ENCODE measurements at places on chromosomes 7 and 10.
A peak's percentile ranks its signal among the peaks of the same experiment; 100 is the strongest.

DNA sequence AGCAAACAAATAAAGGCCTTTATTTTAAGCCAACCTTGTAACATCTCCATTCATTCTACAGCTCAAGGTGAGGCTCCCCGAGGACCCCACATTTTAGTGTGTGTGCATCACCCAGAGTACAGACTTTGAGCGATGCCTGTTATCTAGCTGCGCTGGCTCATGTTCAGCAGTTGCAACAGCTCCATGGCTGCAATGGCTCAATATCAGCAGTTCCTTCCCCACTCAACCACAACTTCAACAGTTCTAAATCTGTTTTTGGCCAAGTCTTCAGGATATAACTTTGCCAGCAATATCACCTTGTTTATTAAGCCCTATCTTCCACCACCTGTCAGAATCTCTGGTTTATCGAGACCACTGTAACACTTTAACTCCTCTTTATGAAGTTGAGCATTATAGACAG lies 95.8 kb downstream of the WNT2 start:
- DNase-seq: no peak

DNA sequence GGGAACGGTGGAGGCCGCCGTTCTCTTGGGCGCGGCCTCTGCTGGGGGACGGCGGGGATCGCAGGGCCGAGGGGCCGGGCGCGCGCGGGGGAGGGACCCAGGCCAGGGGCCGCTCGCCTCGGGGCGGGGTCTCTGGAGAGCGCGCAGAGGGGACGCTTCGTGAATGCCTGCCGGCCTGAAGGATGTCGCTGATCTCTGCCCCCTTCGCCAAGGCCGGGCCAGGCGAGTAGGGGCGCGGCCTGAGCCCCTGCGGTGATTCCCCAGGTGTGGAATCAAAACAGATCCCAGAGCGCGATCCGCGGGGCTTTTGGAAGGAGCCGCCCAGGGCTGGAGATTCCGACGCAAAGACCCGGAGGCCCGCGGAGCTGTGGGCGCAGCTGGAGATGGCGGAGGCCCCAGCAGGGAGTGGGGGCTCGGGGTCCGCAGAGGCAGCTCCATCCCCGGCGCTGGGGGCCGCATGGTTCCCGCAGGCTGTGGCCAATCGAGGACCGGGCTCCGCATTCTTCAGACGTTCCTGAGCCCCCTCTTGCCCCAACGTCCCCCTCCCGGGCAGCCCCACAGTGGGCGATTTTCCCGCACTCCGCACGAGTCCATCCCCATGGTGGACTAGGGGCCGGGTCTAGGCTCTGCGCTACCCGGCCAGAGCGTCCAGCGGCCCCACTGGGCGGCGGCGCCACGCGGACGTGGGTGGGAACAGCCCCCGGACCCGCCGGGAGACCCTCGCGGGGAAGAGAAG lies 166.0 kb downstream of the ACTR3B start:
- DNase-seq: no peak

DNA sequence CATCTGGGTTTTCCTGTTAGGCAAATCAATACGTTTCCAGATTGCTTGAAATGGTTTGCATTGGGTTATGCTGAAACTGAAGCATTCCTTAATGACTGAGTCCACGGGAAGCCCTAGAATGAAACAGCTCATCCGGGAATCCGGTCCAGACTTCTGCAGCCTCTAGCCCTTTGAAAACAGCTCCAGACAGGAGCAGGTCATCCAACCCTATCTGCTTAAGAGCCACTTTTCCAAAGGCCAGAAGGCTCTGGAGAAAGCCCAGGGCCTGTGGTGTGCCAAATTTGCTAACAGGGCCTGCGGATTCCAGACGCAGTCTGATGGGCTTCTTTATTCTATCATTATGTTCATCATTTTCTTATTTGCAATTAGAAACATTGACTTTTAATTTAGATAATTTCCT lies 265.4 kb downstream of the SKIDA1 start:
- no peak for DNase-seq

- no peak for DNase-seq
Observed at GRCh38 chr7:157263156-157263555, 73.6 kb upstream of the DNAJB6 start.

DNA sequence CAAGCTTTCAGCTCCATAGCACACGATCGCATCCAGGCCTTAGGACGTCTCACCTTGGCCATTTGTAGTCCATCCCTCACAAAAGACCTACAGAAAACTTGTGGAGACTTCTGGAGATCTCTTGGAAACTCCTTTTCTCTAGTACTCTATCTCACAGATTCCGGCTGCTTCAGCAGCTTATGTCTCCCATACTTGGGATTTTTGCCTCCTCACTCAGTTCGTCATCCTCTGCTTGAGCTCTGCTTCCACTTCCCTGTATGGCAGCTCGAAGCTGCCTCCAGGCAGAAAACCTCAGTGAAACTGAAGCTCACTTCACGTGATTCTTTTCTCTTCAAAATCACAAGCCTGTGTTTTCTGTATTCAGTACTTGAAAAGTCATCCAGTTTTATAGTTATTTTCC lies 178.7 kb upstream of the GDF10 start:
- DNase-seq: no peak

GRCh38 chr7:19069842-19070241 lies 47.6 kb downstream of the TWIST1 start:
- DNase-seq: peak; percentile 12

- no peak for DNase-seq
Observed at GRCh38 chr10:93548376-93549071, 17.9 kb upstream of the FFAR4 start.

DNA sequence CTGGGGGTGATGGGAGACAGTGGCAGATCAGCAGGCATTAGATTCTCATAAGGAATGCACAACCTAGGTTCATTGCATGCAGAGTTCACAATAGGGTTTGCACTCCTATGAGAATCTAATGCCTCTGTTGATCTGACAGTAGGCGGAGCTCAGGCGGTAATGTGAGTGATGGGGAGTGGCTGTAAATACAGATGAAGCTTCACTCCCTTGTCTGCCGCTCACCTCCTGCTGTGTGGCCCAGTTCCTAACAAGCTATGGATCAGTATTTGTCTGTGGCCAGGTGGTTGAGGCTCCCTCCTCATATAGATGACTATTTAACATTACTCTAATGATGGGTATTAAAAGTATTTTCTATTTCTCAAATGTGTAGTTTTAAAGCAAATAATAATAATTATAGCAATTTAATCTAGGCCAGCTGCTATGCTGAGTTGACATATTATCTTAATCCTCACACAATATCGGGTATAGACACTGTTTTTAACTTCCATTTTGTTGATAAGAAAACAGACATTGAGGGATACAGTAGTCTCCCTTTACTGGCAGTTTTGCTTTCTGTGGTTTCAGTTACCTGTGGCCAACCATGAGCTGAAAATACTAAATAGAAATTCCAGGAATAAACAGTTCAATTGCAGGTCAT lies 39.9 kb downstream of the KIF20B start:
- no peak for DNase-seq

- DNase-seq: no peak
Observed at GRCh38 chr7:46774515-46774914, 807.4 kb downstream of the TNS3 start.

DNA sequence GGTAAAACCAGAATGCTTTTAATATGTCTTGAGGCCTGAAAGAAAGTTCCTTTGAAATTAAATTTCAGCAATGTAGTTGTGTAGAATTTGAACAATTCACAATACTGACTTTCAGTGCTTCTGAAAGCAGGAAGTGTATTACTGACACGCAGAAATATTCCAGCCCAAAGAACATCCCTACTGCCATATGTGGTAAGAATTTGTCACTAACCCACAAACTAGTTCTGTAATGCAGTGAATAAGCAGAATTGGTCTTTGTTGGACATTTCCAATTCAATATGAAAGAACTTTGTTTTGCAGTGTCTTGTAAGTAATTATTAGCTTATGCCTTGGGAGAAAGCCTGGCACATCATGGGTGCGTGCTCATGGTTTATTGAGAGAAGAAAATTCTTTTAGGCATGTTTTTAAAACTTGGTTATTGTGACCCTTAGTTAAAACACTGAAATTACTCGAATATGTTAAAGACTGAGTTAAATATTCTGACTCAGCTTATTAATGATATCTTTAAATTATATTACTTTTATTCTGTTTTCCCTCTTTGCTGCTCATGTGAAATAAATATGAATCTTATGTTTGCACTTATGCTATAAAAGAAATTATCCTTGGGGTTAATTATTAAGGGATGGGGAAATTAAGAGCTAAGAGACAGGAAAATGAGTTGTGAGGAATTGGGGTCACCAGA lies 33.4 kb downstream of the PTPN12 start:
- DNase-seq: peak; percentile 66

- DNase-seq: peak; percentile 63
Observed at GRCh38 chr7:108158776-108159175, 28.6 kb upstream of the LAMB4 start.

GRCh38 chr7:132756484-132756990 lies 180.3 kb upstream of the PLXNA4 start:
- no peak for DNase-seq

GRCh38 chr10:11936389-11937152 lies 106.0 kb downstream of the UPF2 start:
- DNase-seq: no peak

GRCh38 chr7:25126751-25127150 lies 1.7 kb upstream of the CYCS start:
- DNase-seq: no peak
